ENCODE measurements at places on chromosomes 6 and 20.

DNA sequence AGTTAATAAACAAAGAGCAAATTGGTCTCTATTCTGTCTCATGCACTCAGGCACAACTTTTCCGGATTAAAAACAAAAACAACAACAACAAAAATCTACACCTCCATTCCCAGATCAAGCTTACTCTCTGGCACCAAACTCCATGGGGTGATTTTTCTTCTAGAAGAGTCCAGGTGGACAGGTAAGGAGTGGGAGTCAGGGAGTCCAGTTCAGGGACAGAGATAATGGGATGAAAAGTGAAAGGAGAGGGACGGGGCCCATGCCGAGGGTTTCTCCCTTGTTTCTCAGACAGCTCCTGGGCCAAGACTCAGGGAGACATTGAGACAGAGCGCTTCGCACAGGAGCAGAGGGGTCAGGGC is 437 bp upstream of the HLA-A start:
- no peak for DNase-seq

- no peak for DNase-seq
Measured at GRCh38 chr6:37392821-37393220, 39.0 kb downstream of the RNF8 start.

DNA sequence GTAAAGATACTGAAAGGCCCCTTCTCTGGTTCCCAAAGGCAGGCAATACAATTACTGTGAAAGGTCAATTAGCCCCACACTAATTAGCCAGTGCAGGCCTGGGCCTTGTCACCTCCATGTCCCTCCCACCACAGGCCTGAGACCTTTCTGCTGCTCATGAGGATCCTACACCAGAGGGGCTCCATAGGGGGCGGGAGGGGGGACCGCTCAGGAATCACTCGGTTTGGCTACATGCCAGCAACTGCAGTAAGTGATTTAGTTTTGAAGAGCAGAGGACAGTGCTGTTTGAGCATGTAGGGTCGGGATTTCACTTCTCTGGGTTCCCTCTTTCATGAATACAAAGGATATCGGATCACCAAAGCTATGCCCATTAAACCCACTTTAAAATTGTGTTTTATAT is 455.6 kb downstream of the PRKN start:
- DNase-seq: no peak

DNA sequence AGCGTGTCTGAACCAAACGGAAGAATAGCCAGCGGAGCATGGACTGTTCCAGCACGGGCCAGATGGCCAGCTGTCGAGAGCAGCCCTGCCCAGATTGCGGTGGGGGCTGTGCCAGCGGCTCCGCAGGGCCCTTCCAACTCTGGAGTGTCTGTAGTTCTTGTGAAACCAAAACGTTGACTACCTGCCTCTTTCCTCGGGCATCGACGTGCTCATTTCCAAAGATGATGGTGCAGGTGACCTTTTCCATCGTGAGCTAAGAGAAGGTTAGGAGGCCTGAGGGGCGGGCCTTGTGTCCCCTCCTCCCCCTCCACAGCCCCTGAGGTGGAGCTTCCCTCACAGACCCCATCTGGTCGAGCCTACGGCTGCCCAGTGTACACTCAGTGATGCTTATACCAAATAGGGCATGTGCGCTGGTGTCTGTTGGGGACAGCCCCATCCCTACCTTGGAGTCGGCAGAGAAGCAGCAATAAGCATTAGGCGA is 12.9 kb upstream of the C20orf144 start:
- no peak for DNase-seq

DNA sequence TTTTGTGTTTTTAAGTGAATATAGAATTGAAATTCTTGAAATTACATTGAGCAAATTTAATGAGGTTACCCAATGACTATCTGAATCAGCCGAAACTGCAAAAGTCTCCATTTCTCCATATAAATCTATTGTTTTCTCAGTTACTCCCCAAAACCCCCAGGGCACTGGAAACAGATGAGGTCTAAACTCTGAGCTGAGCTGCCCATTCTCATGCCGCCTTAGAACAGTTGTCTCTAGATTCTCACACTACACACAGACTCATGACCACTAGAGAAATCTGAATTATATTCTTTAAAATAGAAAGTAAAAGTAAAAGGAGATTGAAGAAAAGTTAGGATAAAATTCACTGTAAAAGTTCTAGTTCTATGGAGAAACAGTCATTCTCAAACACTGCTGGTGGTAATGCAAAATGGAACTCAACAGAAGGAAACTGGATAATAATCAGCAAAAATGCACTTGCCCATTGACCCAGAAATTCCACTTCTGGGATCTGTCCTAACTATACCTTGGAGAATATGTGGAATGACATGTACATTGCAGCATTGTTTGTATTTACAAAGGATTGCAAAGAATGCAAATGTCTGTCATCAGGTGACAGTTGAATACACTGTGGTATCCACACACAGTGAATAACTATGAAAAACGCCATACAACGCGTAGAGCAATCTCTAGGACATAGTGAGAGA is 125.5 kb downstream of the IPCEF1 start:
- DNase-seq: no peak

DNA sequence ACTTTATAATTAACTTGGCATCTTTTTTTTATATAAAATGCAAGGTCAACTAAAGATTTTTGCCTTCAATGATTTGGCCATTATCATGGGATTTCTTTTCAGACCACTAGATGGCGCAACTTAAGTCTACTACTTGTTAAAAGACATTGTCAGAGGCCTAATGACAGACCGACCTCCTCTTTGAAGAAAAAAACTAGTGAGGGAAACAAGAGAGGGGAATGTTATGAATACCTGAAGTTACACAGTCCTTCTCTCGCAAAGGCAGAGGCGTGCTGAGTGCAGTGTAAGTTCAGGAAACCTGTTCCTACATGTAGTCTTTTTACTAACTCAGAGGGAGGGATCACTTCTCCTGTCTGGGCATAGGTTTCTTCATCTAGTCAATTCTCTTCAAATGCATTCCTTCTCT is 9.3 kb downstream of the TRAPPC3L start:
- DNase-seq: peak; percentile 19

- DNase-seq: peak; percentile 25
Measured at GRCh38 chr6:28336284-28337120, 554 bp upstream of the ZSCAN31 start.

GRCh38 chr6:11773013-11773412 is 5.6 kb downstream of the ADTRP start:
- no peak for DNase-seq

- DNase-seq: no peak
Measured at GRCh38 chr20:19785983-19786285, 27.9 kb downstream of the RIN2 start.

DNA sequence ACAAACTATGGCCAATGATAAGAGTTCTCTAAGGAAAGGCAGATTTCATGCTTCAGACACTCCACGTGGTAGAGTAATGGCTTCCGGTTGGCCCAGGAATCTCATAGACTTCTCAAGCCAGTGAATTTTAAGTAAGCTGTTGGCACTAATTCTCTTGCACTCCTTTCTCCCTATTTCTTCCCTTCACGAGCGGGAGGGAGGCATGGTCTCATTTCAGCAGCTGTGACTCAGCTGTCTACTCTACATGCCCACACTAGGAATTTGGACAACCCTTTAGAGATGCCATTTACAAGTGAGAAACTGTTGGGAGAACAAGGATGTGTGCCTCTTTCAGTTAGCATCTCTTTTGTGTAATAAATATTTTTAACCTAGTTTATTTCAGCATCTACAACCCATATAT is 107.7 kb downstream of the PTPRK start:
- no peak for DNase-seq

DNA sequence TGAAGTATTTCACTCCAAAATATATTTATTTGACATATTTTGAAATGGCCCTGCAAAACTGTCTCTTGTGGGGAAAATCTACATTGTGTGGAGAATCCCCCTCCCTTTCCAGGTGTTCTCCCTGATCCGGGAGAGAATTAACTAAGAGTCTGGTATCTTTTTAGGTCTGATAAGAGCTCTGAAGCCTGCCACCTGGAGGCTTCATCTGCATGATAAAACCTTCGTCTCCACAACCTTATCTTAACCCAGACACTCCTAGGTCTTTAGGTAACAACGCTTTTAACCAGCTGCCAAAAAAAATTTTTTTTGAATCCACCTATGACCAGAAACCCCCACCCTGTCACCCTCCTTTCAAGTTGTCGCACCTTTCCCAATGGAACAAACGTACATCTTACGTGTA is 43.0 kb downstream of the FAM184A start:
- DNase-seq: no peak

DNA sequence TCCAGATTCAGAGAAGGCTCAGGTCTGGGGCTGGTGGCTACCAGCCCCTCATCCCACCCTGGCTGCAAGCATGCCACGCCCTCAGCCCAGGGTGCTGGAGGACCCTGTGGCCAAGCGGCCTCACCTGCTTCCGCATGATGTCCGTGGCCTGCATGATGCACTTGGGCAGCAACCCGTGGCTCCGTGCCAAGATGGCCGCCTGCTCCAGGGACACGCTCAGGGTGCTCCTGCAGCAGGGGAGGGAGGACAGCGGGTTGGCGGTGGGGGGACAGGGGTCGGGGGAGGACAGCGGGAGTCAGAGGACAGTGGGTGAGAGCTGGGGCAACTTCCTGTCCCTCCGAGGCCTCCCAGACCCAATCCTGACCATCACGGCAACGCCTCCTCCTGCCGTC is 200.1 kb downstream of the PREX1 start:
- no peak for DNase-seq

DNA sequence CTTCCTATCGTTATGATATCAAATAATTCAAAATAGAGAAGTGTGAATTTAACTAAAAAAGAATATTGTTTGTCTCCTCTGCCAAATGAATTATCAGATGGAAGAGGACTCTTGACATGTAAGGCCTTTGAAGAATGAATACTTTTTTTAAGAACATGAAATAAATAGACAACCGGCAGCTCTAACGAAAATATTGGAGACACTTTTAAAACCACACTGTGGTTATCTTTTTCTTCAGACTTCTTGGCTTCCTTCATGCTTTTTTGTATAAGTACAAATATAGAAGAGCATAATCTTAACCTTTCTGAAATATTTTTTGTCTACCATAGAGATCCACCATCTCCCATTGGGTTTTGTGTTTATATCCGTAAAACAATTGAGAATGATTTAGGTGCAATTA is 115.2 kb upstream of the SCGN start:
- DNase-seq: no peak

DNA sequence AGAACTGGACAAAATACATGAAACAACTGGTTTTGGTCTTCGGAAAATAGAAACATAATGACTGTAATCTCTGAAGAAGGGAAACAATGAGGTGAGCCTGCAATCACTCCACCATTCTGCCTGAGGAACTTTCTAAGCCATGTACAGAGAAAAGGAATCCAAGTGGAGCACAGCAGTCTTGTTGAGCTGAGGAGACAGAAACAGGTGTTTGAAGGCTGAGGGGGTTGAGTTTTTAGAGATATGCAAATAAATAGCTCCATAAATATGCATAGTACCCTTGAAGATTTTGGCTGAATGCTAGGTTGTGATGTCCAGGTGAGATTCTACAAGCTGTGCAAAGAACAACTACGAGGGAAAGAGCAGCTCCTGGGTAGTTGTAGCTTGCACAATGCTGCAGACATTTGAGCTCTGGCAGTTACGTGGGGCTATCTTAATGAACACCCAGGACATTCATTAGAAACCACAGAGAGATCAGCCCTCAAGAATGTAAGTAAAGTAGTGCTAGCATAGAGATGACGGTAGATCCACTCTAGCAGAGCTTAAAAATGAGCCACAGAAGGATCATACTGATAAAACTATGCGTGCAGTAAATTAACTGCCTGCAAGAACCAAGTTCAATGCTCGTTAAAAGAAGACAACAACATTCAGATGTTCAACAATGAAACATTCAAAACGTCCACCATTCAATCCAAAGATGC is 24.3 kb downstream of the TUBB2B start:
- DNase-seq: no peak

DNA sequence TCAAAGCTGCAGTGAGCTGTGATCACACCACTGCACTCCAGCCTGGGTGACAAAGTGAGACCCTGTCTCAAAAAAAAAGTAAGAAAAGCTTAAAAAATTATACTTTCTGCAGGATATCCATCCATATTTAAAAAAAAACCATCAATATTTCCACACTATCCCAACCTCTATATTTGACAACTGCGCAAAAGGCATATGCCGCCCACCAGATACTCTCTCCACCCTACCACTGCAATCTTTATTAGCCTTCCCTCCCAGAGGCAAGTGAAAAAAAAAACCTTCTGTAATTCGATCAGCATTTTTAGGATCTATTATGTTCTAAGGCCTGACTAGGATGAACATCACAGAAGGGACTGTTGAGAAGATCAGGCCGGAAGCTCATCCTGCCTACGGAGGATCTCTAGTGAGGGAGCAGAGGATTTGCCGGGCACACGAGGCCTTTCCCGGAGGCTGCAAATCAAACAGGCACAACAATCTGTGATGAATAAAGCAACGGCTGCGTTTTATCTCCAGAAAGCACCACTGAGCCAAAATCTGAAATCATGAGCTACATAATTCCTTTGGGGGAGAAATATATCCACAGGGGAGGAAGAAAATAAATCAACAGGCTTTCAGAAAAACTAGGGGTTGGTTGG is 65.9 kb downstream of the GFOD1 start:
- DNase-seq: no peak

GRCh38 chr20:50478162-50478990 is 31.8 kb upstream of the PTPN1 start:
- no peak for DNase-seq

- DNase-seq: no peak
Measured at GRCh38 chr20:62697468-62697912, 11.1 kb upstream of the NTSR1 start.

- no peak for DNase-seq
Measured at GRCh38 chr6:163630572-163630971, 216.1 kb downstream of the QKI start.

DNA sequence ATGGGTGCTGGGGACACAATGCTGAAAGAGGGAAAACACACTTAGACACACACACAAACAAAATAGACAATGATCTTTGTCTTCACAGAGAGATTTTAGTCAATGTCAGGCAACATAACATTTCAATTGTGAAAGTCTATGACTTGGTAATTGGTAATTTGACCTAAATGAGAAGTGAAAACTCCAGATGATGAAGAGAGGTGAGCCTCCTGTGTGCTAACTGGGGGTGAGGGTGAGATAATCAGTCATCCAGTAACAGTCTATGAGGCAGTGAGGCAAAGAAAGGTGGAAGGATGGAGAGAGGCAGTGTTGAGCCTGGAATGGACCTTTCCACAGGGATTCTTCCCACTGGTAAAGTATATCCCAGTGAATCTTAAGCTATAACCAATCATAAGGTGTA is 744.2 kb downstream of the MAFB start:
- DNase-seq: no peak

DNA sequence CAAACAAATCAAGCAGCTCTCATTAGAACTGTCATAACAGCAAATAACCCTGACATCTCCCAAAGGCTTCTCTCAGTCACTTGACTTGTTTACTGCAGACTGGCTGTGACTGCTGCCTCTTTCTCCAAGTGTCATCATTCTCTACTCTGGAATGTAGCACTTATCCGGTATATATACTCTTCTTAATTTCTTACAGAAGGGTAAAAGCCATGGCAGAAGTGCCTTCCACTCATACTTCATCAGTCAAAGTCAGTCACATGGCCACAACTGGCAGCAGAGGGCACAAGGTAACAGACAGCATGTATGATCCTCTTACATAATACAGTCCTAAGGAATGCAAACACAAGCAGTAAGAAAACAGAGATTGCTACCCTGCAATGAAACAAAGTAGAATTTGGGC is 9.3 kb downstream of the NAPB start:
- DNase-seq: no peak
